Stimulated activated CD4-positive, alpha-beta T cell treated with anti-CD3 and anti-CD28 coated beads, TNF-alpha, amount 100 ng/mL, for 24 hours (primary cell): ENCODE measurements at places on chromosomes 1 and 21.

DNA sequence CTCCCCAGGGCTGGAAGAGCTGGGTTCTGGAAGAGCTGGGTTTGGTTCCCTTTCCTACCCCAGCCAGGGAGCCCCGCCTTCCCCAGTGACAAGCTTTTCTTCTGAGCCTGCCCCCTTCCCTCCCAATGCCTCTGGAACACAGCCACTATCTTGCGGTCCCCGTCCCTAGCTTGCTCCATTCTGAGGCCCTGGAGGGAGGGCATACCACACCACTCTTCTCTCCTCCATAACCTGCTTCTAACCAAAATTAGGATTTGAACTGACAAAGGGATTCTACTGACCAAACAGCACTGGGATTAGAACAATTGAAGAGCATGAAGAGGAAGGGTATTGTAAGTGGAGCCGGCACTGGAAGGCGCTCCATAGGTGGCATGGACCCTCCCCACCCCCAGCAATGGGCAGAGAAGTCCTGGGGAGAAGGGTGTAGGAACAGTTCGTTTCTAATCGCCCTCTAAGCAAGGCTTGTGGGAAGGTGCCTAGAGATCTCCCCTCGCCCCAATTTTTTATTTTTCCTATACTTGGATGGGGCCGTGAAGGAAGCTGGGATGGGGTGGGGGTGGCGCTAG, 690 bp downstream of the C1orf216 start:
- no peak for DNase-seq

- no peak for DNase-seq
These were observed 37.0 kb downstream of the CCDC185 start for GRCh38 chr1:223430236-223430635.

- DNase-seq = no peak
These were observed 130.0 kb upstream of the TNFSF4 start for GRCh38 chr1:173337126-173337525.

DNA sequence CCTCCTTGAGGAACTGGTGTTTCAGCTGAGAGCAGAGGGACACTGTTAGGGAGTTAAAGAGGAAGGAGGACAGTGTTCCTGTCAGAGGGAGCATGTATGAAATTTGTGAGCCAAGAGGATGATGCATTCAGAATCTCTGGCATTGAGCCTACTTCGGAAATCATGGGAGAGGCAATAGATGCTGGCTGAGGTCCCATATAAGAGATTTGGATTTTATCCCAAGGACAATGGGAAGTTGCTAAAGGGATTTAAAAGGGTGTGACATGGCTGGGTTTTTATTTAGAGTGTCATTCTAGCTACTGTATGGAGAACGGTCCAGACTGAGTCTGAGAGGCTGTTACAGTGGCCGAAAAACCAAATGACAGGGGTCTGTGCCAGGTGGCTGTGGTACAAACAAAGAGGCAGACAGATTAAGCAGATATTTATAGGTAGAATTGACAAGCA, 403.2 kb upstream of the B3GALT2 start:
- no peak for DNase-seq

DNA sequence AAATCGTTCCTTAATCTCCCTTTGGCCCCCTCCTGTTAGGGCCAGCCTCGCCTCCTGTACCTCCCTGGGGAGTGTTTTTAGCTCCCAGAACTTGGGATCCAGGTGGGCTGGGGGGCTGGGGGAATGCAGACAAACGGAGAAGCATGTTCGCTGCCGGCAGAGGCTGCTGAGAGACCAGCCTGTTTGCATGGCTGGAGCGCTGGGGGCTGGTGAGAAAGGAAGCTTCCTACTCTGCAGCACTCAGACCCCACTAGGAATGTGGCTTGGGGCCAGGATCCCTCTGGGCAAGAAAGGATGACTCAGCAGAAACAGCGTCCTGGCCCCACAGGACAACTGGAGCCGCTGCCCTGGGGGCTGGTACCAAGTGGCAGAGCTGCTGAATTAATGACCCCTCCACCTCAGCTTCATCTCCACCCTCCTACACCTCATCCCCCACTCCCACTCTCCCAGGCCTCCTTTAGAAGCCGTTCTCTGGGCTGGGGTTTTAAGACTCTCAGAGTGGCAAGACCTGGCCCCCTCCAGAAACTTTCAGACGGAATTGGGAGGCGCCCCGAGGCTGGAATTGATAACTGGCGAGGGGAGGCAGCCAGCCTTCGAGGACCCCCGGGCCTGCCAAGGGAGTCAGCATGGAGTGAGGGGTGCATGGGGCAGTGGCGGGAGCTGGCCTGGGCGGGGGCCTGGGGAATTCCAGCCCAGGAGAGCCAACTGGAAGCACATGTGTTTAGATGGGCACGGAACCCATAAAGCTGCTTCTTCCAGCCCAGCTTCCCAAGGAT, 28.5 kb upstream of the EPS8L3 start:
- no peak for DNase-seq

- no peak for DNase-seq
These were observed 373.4 kb upstream of the TMPRSS15 start for GRCh38 chr21:18776936-18777335.

GRCh38 chr1:219123036-219123435, 50.6 kb upstream of the LYPLAL1 start:
- no peak for DNase-seq

DNA sequence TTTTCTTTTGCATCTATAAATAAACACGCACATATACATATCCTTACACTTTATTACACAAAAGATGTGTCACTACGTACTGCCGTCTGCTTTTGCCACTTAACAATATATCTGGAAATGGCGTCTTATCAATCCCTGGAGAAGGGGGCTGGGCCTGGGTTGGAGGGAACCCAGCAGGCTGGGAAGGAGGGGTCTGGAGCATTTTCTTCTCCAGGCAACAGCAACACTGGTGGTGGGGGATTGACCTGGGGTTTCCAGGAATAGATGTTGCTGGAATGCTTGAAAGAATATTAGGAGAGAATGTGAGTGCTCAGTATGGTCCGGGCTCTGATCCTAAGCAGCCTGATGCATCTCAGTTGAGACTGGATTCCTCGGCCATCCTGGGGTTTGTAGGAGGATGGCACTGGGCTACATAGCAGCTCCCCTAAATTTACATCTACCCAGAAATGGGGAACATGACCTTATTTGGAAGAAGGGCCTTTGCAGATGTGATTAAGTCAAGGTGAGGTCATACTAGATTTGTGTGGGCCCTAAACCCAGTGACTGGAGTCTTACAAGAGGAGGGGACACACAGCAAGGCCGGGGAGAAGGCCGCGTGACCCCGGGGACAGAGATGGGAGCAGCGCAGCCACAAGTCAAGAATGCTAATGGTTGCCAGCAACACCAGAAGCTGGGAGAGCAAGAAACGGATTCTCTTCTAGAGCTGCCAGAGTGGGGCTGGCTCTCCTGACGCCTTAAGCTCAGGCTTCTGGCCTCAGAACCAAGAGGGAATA, 98.6 kb downstream of the SIK1 start:
- DNase-seq = no peak

DNA sequence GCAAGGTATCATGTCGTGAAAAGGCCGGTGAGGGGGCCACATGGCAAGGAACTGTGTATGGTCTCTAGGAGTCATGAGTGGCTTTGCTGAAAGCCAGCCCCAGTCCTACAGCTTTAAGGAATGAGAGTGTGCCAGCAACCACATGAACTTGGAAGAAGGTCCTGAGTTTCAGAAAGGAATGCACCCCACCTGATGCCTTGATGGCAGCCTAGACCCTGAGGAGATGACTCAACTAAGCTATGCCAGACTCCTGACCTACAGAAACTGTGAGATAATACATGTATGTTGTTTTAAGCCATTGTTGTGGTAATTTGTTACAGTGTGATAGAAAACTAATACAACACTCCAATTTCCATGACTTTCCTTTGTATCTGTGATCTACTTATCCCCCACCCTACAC, 33.5 kb upstream of the AKT3 start:
- DNase-seq = no peak

- DNase-seq = no peak
These were observed 208.5 kb upstream of the SNX7 start for GRCh38 chr1:98453066-98453465.

GRCh38 chr1:53860967-53861411, 22.9 kb upstream of the NDC1 start:
- DNase-seq = peak; percentile 19

- no peak for DNase-seq
These were observed 39.5 kb upstream of the EDARADD start for GRCh38 chr1:236354330-236355147.

DNA sequence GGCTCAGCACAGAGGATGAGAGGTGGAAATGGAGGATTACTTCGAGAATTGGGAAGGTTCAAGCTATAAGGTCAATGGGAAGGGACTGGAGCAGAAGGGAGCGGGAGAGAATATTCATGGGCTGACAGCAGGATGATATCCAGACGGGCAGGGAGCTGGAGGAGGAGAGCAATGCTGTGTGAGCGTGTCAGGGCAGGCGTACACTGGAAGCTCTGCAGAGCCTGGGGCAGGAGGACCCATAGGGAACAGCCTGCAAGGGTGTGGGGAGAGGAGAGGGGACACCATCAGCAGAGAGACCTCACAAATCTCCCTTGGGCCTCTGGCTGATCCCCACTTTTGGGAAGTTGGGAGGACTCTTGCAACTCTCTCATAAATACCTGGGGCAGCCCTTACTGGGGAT, 13.7 kb downstream of the CSF1 start:
- no peak for DNase-seq

GRCh38 chr1:86616871-86617270, 70.0 kb downstream of the CLCA4 start:
- no peak for DNase-seq

DNA sequence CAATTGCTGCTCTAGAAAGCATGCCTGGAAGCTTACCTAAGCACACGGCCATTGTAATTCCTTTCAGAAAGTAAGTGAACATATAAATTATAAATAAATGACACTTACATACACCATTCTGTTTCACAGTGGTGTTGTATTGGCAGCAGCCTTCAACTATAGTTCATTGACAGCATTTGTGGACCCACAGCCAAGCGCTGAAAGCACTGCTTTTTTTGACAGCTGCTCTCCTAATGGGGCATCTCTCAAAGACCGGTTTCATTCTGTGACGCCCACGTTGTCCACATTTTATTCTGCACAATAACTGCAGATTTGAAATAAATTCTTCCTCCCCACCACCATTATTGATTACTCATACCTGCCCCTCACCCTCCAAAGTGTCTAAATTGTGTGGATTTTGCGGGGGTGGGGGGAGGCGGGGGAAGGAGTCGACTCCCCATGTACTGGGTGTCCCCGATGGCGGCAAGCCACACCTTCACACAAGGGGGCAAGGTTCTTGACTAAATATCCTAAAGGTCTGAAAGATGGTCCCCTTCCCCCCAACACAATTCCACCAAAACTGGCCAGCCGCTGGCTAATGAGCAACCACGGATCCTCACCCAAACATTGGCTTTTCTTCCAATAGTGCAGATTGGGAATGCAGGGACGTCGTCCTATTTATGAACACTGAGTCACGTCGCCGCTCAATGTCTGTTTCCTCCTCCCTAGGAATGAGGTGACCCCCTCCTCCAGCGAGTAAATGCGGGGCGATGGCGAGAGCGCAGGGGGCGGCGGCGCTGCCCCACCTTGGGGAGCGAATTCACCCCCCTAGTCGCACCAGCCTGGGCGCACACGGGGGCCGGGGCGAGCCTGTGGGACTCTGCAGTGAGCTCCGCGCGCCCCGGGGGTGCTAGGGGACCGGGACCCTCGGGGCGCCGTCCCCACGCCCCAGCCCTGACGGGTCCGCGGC, 960 bp downstream of the RCAN1 start:
- no peak for DNase-seq

GRCh38 chr1:206512851-206513180, 5.5 kb downstream of the RASSF5 start:
- no peak for DNase-seq

DNA sequence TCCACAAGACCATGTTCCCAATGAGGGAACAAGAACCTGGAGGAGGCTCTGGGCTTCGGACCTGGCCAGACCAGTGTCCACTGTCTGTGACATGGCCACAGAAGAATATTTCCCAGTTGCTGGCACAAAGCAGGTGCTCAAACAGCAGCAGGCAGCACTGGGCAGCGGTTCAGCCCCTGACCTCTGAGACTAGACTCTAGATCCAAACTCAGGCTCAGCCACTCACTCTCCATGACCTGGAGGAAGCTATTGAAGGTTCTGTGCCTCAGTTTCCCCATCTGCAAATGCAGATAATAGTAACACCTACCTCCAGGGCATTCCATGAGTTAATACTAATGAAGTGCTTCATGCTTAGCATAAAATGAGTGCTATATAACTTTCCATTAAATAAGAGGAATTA, 8.0 kb downstream of the TMPRSS2 start:
- no peak for DNase-seq

DNA sequence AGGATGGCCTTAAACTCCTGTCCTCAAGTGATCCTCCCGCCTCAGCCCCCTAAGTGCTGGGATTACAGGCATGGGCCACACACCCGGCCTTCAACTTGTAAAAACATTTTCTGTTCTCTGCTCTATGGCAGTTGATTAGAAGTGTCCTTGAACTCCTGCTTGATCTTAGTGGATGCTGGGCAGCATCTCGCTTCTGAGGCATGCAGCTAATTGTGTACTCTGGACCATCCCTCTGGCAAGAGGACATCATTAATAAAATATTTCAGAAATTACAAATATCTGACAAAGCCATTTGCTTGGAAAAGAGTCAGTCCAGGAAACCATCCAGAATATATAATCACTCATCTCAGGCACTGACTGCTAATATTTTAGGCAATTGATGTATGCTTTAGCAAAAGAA, 8.1 kb downstream of the NGF start:
- DNase-seq = no peak

DNA sequence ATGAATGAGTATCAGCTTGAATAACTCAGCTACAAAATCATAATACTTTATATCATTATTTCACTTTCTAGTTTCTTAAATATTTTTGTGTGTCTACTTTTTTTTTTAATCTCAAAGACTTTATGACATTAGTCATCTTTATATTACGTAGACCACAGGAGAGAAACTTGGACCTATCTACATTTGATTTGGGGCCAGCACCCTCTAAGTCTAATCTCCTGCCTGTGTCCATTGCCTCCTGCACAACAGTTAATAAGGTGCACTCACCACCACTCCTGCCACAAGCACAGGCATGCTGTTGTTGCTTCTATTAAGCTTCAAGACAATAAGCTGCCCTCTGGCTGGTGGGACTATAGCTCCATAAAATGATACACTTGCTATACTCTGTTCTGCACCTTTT, 70.4 kb downstream of the DIRAS3 start:
- no peak for DNase-seq

GRCh38 chr1:205632669-205633169, 908 bp upstream of the ELK4 start:
- DNase-seq = no peak
